ENCODE measurements at places on chromosomes 11 and 22.
A peak's percentile ranks its signal among the peaks of the same experiment; 100 is the strongest.

DNA sequence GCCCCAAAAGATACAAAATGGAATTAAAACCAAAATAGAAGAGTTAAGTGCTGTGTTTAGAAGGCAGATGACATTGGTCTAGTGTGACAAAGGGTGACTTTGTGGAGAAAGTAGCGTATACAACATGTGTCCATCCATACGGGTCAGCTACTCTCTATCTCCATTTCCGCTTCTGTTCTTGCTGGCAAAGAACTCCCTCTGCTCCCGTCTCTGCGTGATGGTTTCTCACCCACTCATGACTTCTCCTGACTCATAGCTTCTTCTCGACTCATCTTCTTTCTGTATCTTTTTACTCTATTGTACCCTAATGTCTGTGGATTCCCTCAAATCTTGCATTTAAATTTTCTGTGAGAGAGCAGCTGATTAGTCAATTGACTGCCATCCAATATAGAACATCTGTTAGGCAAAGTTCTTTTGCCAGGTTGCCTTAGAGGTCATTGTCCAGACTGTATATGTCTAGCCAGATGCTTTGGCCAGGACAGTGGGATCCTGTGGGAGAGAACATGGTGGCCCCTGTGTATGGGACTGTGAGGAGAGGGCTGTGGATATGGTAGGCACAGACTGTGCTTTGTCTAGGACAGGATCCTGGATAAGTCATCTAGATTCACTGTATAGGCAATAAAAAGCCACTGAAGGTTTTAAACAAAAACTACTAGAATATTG is 28.4 kb downstream of the MMP13 start:
- no peak for DNase-seq

GRCh38 chr11:9015677-9016076 is 11.9 kb upstream of the NRIP3 start:
- peak; percentile 74 for DNase-seq

DNA sequence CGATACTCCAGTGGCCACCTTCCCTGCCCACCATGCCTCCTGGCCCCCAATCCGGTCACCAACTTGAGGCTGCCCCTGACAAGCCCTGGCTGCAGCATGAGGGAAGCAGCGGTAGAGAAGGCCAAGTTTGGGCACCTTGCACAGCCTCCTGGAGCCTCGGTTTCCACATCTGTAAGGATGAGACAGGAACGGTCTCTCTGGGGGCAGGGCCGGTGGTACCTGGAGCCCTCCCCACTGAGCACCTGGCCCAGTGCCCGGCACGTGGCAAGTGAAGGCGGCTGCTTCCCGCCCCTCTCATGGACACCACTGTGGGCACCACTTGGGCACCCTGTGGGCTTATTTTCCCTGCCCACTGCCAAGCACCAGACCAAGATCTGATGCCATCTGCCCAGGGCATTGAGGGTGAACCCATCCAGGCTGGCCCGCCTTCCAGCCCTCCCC is 77.8 kb downstream of the CDKN1C start:
- DNase-seq: no peak

- DNase-seq: no peak
Measured at GRCh38 chr11:36108881-36109589, 165.2 kb downstream of the LDLRAD3 start.

DNA sequence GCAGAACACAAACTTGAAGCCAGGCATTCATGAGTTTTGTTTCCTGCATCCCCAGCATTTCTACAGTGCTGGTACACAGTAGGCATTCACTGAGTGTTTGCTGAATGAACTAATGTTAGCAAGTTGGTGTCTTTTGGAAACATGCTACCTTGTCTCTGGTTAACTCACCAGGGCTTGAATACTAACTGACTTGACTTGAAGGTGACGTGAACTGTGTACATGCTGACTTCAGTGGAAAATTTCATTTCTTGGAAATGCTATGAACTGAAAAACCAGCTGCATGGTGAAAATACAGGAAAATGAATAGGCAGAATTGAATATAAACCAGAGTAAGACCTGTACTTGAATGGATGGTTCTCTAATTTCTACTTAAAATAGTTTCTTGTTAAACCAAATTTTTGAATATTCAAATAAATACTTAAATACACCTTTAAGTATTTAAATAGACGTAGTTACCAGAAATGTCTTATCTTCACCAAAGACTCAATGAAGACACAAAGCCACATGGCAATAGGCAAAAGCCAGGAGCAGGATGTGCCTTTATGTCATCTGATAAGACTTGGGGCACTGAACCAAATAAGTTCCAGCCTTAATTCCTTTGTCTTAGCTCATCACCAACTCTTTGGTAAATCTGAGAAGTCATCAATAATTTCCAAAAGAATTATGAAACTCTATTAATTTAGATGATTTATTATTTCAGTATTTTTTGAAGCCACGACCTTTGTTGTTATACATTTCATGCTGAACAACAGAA is 39.7 kb upstream of the POU2AF2 start:
- no peak for DNase-seq

DNA sequence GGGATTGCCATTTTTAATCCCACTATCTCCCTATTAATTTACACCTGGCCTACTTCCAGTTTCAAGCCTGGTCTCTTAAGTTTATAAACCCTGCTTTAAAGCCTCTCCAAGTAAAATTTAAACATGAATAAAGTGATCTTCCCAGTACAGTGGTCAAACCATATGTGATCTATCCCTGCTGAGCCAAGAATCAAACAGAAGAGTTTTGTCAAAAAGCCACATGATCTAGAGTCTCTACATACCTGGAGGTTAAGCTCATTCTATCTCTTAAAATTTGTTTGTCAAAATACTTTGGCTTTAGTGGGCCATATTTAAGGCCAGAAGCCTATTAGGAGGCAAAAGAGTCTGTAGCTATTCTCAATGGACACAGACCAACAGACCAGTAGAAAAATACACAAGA is 42.9 kb upstream of the DDI1 start:
- no peak for DNase-seq

DNA sequence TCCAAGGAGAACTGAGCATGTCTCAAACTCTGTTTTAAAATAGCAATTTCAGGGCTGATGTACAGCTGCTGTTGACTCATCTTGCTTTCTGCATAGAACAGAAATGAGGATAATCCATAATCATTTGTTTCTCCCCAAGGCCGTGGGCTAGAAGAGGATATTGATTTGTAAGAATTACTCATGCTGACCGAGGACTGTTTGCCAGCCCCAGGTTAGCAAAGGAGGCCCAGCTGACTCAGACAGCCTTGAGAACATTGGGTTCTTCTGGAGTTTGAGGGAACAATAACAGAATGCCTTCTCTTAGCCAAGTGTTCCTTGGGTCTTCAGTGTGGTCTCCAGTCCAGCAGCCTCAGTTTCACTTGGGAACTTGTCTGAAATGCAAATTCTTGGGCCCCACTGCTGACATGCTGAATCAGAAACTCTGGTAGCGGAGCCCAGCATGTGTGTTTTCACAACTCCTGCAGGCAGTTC is 92.0 kb downstream of the ZC3H12C start:
- DNase-seq: no peak

DNA sequence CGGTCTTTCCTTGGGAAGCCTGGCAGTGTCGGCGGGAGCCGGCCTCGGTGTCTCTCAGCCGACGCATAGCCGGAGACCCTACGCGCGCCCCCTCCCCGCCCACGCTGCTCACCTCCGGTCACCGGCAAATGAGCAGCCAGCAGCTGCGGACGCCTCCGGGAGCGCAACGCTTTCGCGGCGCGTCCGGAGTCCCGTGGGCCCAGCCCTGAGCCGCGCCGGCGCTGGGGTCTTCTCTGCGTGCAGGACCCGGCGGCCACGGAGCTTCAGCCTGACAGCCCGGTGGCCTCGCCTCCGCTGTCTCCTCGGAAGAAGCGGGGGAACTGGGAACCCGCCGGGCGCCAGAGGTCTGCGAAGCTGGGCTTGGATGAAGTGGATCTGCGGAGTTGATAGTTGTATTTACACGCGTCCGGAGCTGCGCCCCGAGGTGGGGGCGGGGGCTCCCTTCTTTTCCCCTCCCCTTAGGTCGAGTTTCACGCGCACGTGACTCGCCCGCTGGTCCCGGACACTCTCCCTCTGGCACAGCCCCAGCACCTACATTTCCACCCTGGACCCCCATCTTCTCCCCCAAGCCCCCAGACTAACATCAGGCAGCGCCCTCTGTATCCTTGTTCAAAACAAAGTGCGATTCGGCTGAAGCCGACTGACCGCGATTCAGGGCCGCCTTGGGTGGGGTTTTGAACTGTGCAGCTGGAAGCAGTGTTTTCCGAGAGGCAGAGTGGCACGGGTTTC is at the start of gene SLC43A1:
Gene SLC43A1 (minus strand): TSS at position 371 of the 729 bp plus-strand sequence. CDS start 1,591 bp downstream, outside the sequence.
- DNase-seq: peak; percentile 23

- DNase-seq: no peak
Measured at GRCh38 chr11:10302359-10302743, 2.5 kb upstream of the ADM start.

GRCh38 chr11:60658409-60658808 is 41.0 kb upstream of the MS4A8 start:
- DNase-seq: peak; percentile 99

DNA sequence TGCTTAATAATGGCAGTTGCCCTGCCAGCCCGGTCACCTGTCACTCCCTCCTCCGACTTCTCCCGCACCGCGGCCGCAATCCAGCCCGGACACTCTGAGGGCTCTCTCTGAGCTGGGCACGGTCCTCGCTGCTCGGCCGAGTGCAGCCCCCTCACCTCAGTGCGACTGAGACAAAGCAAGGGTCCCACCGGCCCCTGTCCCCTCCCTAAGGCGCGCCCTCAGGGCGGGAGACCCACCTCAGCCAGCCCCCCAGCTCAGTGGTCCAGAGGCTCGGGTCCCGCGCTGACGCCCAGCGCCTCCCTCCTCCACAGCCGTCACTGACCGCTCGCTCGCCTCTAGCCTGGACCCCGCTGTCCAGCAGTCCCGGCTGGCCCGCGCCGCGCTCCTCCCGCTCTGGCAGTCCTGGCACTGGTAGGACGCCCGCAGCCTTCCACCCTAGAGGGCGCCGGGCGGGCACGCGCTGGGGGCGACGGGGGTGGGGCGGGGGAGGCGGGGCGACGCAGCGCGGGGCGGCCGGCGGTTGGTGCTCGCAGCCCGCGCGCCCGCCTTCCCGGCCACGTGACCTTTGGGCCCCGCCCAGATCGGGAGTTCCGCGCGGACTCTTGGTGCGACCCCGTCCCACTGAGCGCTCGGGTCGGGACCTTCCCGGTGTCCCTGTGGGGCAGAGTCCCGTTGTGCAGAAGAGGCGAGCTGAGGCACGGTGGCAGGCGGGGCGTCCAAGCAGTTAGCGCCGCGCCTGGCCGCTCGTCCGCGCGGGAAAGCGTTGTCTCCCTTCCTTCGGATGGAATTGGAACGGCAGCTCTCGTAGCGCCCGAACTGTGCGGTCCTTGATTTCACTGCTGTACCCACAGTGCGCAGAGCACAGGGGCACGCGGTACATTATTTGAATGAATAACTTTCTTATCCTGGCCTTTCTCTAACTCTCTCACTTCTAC is 7.8 kb upstream of the L3MBTL2 start:
- DNase-seq: peak; percentile 78

DNA sequence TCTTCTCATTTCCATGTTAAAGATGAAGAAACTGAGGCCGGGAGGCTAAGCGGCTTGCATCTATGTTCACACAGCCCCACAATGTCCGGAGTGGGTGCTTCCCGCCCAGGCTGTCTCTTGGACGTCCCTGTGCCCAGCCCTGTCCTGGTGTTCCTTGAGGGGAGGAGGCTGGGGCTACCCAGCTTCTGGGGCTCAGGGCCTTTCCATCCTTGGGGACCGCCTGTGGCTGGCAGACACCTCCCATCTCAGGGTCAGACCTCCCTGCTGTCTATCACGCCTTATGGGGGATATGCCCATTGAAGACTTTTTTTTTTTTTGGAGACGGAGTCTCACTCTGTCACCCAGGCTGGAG is 95.5 kb downstream of the WNT7B start:
- DNase-seq: no peak

- DNase-seq: no peak
Measured at GRCh38 chr22:25497181-25497641, 67.3 kb upstream of the GRK3 start.

GRCh38 chr22:45645526-45646414 is 25.9 kb upstream of the ATXN10 start:
- DNase-seq: no peak

DNA sequence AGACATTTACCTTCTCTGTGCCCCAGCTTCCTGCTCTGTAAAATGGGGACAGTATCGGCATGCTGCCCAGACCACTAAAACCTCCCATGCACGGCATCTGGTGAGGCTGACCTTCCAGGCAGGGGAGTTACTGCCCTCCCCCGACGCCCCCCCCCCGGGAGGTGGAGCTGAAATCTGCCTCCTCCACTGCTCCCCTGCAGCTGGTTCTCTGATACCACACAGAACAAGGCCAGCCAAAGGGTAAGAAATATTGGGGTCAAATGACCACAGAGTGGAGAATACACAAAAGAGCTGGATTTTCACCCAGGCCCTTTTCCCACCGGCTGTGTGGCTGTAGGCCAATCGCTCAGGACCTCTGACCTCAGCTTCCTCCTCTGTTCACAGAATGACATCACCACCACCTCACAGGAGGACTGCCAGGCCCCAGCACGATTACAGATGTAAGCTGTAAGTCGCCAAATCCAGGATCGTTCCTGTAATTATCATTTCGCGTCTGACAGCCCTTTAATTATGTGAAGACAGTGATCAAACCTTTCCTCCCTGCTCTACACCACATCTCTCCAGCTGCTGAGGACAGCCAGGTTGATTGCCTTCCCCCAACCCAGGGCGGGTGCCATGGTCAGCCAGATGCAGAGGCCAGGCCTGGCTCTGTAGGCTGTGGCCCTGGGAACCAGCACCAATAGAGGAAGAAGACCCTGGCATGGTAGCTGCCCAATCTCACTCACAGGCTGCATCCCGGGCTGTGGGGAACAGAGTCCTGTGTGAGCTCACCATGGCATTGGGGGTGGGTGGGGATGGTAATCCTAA is 35.7 kb upstream of the KLHL35 start:
- no peak for DNase-seq

GRCh38 chr22:29078036-29078868 is 5.4 kb downstream of the KREMEN1 start:
- no peak for DNase-seq

GRCh38 chr11:22884217-22884616 is 23.9 kb upstream of the CCDC179 start:
- DNase-seq: no peak

DNA sequence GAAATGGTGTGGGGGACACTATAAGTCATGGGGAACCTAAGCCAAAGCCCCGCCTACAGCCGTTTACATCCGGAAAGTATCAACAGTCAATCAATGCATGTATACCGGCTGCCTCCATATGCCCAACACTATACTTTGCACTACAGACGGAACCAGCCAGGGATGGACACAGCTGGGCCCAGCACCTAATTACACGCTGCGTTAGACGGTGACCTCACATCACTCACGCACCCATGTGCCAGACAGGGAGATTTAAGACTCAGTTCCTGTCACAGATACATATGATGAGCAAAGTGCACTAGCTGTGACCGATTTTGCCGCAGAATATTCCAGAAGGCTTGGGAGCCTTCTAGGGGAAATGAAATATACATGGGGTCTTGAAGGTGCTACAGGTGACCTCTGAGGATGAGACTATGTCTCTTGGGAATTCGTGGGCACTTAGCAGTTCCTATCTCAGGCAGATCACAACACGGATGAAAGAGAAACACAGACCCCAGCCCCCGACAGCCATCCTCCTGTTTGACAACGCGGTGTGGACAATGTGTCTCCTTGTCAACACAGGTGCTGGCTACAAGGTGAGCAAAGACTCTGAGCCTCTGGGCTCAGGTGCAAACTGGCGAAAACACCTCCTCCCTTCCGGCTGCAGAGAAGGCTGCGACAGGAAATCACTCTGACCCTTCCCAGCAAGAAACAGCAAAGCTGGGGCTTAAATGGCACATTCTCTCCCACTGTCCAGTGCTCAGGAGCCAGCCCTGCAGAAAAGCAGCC is 8.0 kb downstream of the AHNAK start:
- DNase-seq: no peak

Data from NCI-H1092 treated with DMSO at 0.1 percent for 48 hours (cell line).